ENCODE measurements at places on chromosomes 7 and 10.

GRCh38 chr10:58064714-58065528, 202.8 kb downstream of the IPMK start:
- peak; percentile 61 for DNase-seq

DNA sequence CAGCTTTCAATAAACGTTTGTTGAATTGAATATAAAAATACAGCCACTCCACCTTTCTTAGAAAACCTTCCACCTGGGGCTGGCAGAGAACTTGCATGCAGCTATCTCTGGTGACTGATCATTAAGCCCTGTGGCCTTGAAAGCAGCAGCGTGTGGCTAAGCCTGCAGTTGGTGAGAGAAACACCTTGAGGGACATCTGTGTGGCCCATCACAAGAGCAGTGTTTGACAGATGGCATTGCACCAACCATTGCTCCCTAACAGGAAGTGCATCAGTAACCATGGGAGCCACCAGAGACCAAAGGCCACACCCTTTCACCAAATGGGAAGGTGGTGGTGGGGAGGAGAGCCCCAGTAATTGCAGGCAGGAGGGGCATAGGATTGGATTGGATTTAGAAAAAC, 22.4 kb downstream of the RHOBTB1 start:
- no peak for DNase-seq

- no peak for DNase-seq
These were observed 200.9 kb downstream of the GRID1 start for GRCh38 chr10:86165666-86166065.

- peak; percentile 91 for DNase-seq
These were observed 66.2 kb downstream of the FAM241B start for GRCh38 chr10:69696073-69696731.

DNA sequence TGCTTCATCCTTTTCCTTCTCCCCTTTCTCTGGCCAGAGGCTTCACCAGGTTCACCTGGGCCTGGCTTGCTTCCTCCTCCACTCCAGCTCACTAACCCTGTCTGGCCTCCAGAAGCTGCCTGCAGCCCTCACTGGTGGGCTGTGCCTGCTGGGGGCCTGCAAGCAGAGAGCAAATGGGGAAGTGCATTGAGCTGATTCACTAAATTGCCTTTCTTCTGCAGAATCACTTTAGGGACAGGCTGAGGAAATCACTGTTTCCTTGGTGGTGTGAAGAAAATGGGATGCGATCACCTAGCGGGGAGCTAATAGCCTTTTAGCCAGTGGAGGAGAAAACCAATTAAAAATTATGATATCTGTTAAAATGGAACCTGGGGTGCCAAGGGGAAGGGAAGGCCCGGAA, 3.0 kb downstream of the RET start:
- no peak for DNase-seq

GRCh38 chr10:29166713-29167112, 122.2 kb upstream of the LYZL1 start:
- DNase-seq: no peak

DNA sequence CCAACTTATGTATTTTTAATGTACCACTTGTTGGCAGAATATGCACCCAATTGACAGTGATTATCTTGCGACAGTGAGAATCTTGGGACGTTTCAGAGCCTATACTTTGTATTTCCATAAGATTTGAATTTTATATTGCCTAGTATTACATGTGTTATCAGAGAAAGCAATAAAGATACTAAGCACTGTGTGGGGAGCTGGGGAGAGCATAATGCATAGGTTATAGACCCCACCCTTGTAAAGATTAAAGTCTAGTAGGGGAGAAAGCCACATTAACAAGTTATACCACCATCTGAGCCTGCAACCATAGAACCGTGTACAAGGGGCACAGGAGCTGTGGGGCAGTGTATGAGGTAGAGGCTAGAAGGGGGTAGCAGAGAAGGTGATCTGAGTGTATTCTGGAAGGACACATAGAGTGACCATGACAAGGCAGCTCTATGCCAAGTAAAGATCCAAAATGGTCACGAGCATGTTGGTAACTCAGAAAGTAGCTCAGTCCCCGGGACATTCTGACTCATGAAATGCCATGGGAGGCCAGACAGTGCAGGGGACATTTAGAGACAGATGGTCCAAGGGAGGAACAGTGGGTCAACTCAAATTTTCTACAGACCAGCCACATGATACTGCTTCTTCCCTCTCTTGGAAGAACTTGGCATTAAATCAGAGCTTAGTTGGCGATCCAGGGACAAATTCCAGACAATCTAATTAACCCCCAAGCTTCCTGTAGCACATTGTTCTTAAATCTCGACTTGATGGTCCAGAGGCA, 84.5 kb downstream of the ADRA2A start:
- no peak for DNase-seq

DNA sequence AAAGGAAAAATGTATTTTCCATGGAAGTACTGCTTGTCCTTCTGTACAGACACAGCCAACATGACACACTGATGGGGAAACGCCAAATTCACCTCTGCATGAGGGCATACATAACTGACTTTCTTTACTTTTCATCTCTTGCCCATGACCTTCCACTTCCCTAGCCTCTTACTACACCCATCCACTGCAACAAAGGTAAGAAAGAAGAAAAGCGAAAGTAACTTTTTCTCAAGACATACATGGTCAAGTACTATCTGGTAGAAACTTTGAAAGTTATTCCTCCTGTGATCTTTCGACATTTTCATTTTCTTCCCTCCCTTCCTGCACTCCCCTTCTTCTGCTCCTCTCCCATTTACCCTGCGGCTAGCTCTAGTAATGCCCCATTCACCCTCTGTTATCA, 130.8 kb downstream of the USP6NL start:
- DNase-seq: no peak

DNA sequence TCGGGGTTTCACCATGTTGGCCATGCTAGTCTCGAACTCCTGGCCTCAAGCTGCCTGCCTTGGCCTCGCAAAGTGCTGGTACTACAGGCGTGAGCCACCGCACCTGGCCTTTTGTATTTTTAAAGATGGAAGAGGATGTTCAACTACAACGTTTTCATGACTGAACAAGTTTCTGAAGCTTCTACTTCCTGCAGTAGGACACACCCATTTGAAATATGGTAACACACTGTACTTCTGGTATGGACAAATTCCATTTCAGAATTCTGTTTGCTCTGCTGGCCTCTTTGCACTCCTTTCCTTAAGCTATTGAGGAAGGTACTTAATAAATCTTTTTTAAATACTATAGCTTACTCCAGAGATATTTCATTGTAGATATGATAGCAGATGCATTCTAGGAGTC, 10.9 kb upstream of the CDK1 start:
- no peak for DNase-seq

DNA sequence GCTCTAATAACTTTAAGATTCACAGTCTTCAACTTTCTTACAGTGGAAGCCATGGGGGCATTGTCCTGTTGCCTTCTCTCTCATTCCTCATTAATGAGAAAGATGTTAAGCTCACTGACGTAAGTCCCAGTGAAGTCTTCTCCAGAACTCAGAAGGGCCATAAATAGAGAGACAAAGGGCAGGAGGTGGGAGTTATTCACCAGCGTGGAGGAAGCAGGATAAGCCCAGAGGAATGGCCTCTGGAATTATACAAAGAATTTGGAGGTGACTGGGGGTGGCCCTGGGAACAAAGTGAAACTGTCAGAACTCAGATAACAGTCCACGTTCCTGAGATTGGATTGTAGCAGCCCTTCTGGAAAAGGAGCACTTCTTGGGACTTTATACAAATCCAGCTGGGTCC, 52.4 kb downstream of the SORBS1 start:
- peak; percentile 17 for DNase-seq

- no peak for DNase-seq
These were observed 117.4 kb downstream of the LHPP start for GRCh38 chr10:124579011-124579399.

DNA sequence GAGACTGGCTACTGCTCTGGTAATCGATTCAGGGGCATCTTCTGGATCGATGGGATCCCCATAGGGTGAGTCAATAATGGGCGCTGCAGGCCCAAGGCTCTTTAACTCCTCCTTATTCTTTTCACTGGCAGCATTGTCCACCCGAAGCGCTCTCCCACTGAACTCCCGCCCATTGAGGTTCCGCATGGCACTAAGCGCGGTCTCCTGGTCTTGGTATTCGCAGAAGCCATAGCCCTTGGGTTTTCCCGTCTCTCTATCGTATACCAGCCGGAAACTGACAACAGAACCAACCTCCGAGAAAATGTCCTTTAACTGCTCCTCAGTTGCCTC, 285 bp downstream of the CSTF2T start:
- DNase-seq: no peak

- DNase-seq: no peak
These were observed 354.2 kb upstream of the TMEM229A start for GRCh38 chr7:124387056-124387455.

DNA sequence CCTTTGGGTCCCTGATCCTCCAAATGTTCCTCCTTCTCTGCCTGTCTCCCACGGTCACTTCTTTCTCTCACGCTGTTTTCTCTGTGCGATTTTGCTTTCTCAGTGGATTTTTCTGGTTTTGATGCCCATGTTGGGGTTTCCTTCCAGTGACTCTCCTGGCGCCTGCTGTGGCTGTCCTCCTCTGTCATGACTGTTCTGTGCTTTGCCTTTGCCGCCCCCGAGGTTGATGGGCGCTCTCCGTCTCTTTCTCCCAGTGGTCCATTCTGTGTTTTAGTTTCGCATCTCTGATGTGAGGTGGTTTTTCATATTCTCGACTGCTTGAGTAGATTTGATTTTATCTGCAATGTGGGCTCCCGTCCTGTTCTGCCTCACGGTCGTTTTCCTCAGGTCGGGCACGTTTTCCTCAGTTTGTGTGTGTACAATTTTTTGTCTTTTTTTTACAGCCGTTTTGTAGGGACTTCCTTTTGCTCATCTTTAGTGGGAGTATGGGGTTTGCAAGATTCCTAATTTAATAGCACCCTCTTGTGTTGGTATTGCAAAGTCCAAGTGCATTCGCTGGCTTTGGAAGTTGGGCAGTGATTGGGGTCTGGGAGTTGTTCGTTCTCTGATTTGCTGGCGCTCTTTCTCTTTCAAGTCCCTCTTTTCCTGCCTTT, 100.0 kb downstream of the INPP5A start:
- peak; percentile 73 for DNase-seq

- no peak for DNase-seq
These were observed 66.2 kb downstream of the MGMT start for GRCh38 chr10:129533281-129533680.

- no peak for DNase-seq
These were observed 52.6 kb downstream of the TRRAP start for GRCh38 chr7:98930921-98931320.

- no peak for DNase-seq
These were observed 18.2 kb downstream of the TCTN3 start for GRCh38 chr10:95675403-95676116.

GRCh38 chr7:43856996-43857395, 12.3 kb downstream of the MRPS24 start:
- peak; percentile 17 for DNase-seq

DNA sequence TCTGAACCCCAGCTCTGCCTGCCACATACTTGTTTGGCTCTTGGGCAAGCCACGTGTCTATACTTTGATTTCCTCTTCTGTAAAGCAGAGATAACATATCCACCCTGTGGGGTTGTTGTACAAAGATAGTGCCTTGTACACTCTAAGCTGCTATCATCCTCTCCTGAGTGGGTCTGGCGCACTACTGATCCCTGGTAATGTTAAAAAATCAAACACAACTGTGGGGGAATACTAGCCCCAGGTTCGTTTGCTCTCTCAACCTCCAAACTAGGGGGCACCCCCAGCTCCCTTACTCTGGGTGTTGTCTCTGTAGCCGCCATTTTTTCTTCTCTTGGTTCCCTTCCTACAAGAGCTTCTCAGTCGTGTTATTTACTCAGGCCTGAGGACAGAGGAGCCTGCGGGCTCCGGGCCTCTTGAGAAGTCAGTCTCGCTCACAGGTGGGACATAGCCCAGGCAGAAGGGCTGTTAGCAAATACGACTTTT, 1.0 kb downstream of the POLM start:
- no peak for DNase-seq

- no peak for DNase-seq
These were observed 88.7 kb upstream of the NRP1 start for GRCh38 chr10:33423154-33423529.

DNA sequence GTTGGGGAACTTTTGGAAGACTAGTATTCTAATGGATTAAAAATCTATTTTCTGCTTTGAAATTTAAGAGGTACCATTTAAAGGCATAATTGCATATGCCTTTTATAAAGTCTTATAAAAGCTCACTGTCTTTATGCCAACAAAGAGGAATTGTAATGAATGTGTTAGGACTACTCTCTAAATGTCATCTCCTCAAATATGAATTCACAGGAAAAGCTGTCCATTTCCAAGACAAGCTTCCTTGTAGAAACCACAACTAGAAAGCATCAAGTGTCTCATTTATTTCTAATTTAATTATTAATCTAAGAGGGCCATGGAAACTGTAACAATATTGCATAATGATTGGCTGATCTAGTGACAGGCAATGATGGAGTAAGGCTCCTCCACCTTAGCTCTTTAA, 130.2 kb downstream of the COL28A1 start:
- no peak for DNase-seq

DNA sequence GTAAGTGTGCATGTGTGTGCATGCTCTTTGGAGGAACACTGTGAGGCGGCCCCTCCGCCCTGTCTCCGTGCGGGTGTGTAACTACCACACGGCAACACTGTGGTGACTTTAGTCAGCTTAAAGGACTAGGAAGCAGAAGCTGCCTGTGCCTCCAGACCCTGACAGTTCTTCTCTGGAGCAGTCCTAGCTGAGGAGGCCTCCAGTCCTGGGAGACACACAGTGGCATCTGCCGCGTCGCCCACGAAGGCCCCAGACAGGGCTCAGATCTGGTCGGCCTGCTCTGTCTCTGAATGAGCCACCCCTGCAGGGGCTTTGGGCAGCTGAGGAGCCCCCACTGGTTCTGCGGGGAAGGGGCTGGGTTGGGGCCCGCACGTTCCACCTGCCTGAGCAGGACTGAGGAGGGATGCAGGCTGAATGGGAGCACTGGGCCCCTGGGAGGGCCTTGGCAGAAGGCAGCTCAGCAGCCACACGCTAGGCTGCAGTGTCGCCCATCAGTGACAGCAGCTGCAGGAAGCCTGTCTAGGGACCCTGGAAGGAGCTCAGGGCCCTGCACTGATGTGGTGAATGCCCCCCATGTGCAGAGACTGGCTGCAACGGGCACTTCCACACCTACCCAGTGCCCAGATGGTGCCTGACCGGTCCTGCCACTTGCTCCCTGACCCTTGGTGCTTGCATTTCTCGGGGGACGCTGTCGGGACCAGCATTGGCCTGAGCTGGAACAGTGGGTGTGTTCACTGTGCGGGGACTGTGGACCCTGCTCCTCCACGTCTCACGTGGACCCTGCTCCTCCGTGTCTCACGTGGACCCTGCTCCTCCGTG, 27.3 kb upstream of the KNDC1 start:
- DNase-seq: no peak

DNA sequence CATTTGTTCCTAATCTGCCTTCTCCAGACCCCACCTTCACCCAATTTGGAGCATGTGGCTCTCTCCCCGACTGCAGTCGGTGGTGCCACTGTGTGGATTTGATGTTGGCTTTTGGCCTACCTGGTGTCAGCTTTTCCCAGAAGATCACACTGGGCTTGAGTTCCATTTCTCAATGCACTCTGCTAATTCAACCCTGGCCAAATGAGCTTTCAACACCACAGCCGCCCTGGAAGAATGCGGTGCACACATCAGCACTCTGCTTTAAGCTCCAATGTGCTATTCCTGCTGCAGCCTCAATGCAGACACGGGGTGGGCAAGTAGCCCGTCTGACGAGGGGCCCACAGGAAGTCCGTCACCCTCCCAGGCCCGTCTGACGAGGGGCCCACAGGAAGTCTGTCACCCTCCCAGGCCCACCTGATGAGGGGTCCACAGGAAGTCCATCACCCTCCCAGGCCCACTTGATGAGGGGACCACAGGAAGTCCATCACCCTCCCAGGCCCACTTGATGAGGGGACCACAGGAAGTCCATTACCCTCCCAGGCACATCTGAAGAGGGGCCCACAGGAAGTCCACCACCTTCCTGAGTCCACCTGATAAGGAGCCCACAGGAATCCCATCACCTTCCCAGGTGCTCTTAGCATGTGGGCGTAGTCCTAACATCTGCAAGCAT, 64.4 kb downstream of the ASB13 start:
- no peak for DNase-seq

All from fibroblast of skin of scalp (primary cell).